ENCODE measurements at places on chromosomes 3 and 15. TPM values are rescaled to one million over a fixed set of nuclear protein-coding genes. Genes with fewer than 3 reads are reported as not detected.

SLC6A1 gene
- not detected for total RNA-seq

TMEM40 gene
- not detected for total RNA-seq

LTF gene
- not detected for total RNA-seq

KLF13 gene
- total RNA-seq = 264 TPM

PROK2 gene
- total RNA-seq = 0.60 TPM

MME gene
- total RNA-seq = not detected

IGSF10 gene
- total RNA-seq = not detected

XIRP1 gene
- not detected for total RNA-seq

WDR93 gene
- total RNA-seq = not detected

ZSCAN2 gene
- 6.3 TPM for total RNA-seq

SPESP1 gene
- total RNA-seq = 0.50 TPM

HCLS1 gene
- 350 TPM for total RNA-seq

ARL6 gene
- total RNA-seq = 3.7 TPM

NT5DC2 gene
- total RNA-seq = 22.1 TPM

C2CD4B gene
- total RNA-seq = not detected

OR5K2 gene
- not detected for total RNA-seq

USP4 gene
- 88.4 TPM for total RNA-seq

CYFIP1 gene
- total RNA-seq = 14.6 TPM

TRPM1 gene
- total RNA-seq = not detected

EIF1B gene
- 37.5 TPM for total RNA-seq

RBP2 gene
- total RNA-seq = not detected

ANKUB1 gene
- not detected for total RNA-seq

DUOX1 gene
- not detected for total RNA-seq

SNTN gene
- not detected for total RNA-seq

HRG gene
- not detected for total RNA-seq

PRR23C gene
- not detected for total RNA-seq

CNTN6 gene
- total RNA-seq = not detected

PAQR5 gene
- total RNA-seq = not detected

COL7A1 gene
- total RNA-seq = 0.52 TPM

SGO1 gene
- total RNA-seq = 35.6 TPM
